ENCODE measurements at places on chromosomes 16 and 17.

- DNase-seq, result no peak
These were observed 224.6 kb upstream of the N4BP1 start for GRCh38 chr16:48834576-48834975.

DNA sequence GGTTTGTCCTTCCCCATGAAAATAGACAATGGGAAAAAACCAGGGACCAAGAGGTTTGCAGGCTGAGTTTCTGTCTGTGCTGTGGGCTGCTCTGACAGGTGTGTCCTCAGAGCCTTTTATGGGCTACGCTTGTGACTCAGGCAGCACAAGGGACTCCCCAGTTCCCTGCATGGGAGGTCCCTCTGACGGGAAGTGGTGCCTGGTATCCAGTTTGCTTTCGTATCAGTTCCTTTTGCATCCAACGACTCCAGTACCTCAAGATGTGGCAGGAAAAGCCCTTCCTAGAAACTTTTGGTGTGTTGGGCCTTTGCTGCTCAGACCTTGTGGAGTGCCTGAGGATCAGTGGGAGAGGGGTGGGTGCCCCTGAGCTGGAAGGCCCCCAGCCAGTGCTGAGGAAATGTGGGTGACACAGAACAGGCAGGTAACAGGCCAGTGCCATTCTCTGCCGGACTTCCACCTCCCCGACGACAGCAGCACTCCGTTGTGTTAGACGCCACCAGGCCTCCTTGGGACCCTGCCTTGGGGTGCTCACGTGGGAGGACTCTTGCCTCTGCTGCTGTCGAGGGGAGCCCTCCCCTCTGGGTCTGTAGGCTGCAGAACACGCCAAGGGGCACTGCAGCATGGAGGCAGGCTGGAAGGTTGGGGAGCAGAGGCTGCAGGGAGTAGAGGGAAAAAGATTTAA lies 38.4 kb upstream of the IRF8 start:
- DNase-seq, result no peak

DNA sequence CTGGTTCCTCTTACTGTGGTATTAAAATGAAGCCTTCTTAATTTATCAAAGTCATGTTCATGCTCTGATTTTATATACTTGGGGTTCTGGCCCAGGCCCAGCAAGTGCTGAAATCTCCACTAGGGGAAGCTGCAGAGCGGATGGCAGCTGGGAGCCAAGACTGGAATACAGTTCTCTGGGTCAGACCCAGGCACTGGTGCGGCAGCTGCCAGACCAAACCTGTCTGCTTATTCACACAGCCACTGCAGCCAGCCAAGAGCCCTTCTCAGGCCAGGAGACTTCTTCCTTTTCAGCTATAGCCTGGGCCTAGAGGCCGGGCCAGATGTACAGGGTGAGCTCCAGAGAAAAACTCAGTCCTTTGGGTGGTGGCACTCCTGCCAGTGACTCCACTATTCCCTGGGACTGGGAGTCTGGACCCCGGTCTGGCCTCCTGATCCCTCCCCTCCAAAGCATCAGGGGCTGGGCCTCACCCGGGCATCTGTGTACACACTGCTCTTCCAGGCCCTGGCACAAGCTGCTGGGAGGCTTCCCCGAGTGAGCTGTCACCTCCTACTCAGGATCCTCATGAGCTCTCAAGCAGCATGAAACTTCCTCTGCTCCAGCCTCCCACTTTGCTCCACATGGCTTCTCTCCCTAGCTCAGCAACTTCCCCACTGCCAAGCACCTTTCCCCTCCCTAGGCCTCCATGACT lies 24.4 kb downstream of the ATP6V0D1 start:
- no peak for DNase-seq

DNA sequence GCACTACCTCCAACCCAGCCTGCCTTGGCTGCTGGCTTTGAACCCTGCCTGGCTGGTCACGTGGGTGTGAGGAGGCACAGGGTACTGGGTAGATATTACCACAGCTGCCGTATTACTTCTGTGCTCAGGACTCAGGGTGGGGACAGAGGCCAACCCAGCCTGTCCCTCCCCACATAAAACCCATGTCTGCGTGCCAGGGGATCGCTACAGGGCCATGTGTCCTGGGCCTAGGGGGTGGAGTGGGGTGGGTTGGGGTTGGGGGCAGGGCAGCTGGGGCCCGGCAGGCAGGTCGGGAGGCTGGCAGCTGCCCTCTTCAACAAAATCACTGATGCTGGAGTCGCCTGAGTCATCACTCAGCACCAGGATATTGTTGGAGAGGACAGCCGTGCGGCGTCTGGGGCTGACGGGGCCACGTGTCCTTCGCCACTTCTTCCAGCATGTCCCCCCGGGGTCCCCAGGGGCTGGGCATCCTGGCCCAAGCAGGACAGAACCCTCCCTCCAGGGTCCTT lies 39.7 kb upstream of the PVALEF start:
- DNase-seq, result no peak

- DNase-seq, result no peak
These were observed 51.0 kb upstream of the FASN start for GRCh38 chr17:82148997-82149396.

GRCh38 chr17:31587462-31587861 lies 196.0 kb downstream of the RAB11FIP4 start:
- no peak for DNase-seq

DNA sequence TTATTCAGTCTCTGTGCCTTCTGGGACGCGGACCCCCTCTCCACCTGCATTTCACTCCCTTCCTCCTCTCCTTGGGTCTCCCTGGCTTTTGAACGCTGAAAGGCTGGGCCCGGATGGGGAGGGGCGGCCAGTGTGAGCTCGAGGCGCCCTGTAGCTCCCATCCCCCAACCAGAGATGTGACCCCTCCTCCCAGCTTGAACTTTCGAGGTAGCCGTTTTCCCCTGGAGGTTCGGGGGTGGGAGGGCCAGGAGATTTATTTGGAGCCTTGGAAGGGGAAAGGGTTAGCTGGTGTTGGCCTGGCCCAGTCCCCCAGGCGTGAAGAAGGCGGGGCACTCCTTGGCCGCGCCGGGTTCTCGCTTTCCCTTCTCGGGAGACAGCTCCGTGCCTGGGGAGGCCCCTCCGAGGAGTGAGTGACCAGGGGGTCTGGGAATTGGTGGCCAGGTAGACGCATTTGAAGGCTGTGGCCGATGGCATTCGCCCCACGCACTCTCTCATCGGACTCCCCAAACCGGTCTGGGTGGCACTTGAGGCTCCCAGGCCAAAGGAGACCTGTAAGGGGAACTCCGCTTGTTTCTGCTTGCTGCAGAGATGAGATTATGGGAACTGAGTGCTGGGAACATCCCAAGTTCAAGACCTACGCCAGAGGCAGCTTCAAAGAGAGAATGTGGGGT lies 942 bp downstream of the LDAF1 start:
- DNase-seq, result peak; percentile 24

Measured in omental fat pad (tissue), 4 donors.